ENCODE measurements at places on chromosomes 7 and 10.

GRCh38 chr7:137774793-137775201 lies 72.0 kb downstream of the DGKI start:
- peak; percentile 48 for DNase-seq

GRCh38 chr7:90173127-90173844 lies 19.0 kb downstream of the STEAP1 start:
- DNase-seq, result peak; percentile 14

DNA sequence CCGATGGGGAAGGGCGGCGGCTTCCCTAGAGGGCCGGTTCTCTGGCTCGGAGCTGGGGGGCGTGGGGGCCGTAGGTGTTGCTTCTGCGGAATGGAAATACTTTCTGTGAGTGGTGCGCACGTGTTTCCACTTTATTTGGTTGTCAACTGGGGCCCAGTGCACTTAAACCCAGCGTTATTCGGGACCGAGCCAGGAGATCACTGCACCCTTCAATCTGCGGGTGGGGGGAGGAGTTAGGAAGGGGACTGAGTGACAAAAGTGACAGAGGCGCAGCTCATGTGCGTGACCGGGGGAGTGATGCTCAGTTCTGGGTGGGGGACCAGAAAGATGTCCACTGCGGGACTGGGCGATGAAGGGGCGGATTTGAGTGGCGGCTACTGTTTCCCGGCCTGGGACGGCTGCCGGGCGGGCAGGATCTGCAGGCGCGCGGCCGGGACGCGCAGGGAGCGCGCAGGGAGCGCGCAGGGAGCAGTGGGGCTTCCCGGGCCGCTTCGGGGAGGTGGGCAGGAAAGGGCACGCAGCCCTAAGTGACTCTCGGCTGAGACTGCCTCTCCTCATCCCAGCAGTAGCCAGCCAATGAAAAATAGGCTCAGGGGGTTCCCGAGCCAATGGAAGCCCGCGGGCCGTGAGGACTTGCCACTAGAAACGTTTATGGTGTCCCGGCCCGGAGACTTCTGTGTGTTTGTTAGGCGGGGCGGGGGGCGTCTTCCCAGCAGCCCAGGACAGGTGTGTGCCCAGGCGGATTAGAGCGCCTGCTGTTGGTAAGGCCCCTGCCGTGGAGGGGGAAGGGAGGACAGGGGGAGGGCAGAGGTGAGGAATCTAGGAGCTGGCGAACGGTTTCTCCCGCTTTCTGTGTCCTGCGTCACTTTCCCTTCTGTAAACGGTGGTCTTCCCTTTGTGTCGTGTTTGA lies 54.3 kb upstream of the KDM7A start:
- DNase-seq, result peak; percentile 67

DNA sequence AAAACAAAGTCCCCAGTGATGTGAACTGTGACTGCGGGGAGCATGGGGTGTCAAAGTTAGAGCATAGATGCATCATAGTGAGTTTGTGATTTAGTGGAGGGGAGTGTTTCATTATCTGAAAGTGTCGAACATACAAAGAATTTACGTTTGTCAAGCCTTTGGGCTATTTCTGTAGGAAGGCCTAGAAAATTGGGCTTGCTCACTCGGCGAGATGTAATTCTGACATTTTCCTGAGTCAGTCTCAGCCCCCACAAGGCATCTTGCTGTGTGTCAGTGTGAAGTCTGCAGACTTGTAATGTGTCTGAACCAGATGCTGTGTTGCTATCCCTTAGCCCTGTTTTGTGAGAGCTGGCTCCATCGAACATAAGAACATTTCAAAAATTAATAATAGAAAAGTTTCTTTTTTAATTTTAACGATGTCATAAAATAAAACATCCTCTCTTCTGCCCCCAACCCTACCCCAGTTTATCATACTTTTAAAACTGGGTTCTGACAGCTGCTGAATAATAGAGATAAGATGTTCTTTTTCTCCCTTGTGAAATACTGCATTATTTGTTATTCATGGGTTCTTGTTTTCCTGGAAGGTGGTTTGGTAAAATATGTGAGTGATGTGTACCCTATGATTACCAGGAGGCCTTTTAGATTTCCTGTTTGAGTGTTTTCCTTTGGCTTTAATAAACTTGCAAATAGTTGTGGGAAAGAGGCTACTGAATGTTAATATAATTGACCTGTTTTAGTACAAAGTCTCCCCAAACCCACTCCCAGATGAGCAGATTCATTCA lies 207.4 kb downstream of the GPR158 start:
- DNase-seq, result no peak

GRCh38 chr10:47224546-47225218 lies 75.3 kb upstream of the GDF10 start:
- no peak for DNase-seq

GRCh38 chr7:111763221-111763801 lies 201.0 kb upstream of the IMMP2L start:
- DNase-seq, result peak; percentile 83

- DNase-seq, result no peak
Observed at GRCh38 chr7:3942816-3943745, 642.0 kb downstream of the SDK1 start.

- DNase-seq, result no peak
Observed at GRCh38 chr7:1950452-1951158, 280.5 kb downstream of the ELFN1 start.

DNA sequence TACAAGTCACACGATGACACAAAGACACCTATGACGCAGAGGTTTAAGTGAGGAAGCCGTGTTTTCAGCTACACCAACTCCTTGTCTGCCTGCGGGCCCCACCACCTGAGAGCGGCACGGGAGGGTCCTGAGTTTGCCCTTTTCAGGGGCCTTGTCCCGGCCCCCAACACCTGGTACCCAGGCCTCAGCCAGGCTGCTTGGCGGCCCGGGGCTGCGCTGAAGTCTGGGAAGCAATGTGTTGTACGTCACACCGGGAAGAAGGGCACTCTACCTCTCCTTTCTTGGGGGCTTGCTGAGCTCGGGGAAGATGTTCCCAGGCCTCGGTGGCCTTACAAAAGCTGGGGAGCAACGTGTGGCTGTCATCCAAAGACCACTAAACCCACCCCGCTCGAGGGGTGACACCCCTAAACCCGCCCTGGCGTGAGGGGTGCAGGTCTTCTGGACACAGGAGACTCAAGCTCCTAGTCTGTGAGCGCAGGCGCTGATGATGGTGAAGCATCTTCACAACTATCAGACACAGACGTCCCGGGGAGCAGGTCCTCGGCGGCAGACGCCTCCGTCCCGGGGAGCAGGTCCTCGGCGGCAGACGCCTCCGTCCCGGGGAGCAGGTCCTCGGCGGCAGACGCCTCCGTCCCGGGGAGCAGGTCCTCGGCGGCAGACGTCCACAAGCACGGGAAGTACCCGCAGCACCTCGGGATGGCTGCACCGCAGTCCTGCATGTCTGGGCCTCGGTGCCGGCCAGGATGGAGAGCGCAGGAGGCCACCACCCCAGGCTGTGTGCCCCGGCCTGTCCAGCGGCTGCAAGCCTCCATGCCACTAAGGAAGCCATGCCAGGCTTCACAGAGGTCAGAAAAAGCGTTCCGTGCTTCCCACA lies 15.4 kb downstream of the CFAP46 start:
- DNase-seq, result no peak

- no peak for DNase-seq
Observed at GRCh38 chr10:118266098-118266748, 75.9 kb downstream of the FAM204A start.

- DNase-seq, result no peak
Observed at GRCh38 chr10:25064401-25064800, 48.0 kb downstream of the THNSL1 start.

DNA sequence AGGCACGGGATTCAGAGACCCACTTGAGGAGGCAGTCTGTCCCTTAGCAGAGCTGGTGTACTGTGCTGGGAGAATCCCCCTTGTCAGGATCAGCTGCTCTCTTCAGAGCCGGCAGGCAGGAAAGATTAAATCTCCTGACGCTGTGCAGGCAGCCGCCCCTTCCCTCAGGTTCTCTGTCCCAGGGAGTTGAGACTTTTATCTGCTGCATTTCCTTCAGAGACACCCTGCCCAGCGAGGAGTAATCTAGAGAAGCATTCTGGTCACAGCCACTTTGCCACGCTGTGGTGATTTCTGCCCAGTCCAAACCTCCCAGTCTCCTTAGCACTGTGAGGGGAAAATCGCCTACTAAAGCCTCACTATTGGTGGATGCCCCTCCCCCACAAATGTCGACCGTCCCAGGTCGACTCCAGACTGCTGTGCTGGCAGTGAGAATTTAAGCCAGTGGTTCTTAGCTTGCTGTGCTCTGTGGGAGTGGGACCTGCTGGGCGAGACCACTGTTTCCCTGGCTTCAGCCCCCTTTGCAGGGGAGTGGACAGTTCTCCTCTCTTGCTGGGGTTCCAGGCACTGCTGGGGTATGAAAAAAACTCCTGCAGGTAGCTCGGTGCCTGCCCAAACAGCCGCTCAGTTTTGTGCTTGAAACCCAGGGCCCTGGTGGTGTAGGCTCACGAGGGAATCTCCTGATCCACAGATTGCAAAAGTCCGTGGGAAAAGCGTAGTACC lies 265.4 kb downstream of the ZWINT start:
- no peak for DNase-seq

DNA sequence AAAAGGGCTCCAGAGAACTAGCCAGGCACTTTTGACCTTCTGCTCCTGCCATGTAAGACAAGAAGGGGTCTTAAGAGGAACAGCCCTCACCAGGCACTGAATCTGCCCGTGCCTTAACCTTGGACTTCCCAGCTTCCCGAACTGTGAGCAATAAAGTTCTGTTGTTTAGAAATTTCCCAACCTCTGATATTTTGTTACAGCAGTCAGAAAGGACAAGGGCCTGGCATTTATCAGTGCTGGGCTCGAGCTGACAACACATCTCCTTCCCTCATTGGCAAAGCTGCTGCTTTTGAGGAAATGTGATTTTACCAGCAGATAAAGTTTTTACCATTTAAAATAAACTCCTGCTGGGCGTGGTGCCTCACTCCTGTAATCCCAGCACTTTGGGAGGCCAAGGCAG lies 103.5 kb downstream of the GPR26 start:
- DNase-seq, result peak; percentile 65

GRCh38 chr10:88322324-88323063 lies 260.6 kb downstream of the RNLS start:
- no peak for DNase-seq
